ENCODE measurements at places on chromosomes 2 and 18.

DNA sequence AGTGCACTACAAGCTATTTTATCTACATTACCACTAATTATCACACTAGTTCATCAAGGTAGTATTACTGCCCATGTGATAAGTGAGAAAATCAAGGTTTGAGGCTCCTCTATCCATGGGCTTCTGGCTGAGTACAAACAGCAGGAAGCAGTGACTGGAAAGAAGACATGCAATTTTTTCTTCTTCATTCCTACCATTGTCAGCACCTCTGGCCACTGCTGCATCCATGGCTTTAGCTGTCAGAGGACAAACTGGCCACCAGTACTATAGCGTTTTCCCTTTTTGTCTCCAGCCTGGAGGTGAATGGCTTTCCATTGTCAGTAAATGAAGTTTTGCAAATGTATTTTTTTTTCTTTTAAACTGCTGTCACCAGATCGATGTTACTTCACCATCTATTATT, 674.9 kb downstream of the LRP1B start:
- DNase-seq, result no peak

GRCh38 chr18:62420151-62420512, 95.0 kb downstream of the TNFRSF11A start:
- DNase-seq, result no peak

DNA sequence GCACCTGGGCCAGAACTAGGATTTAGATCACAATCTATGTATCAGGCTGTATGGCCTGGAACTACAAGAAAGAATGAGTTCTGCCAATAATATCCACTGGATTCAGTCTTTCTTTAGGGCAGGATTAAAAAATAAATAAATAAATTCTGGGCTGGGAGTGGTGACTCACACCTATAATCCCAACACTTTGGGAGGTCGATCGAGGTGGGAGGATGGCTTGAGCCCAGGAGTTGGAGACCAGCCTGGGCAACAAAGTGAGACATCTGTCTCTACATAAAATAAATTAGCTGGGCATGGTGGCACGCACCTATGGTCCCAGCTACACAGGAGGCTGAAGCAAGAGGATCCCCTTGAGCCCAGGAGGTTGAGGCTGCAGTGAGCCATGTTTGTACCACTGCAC, 8.1 kb downstream of the AMMECR1L start:
- no peak for DNase-seq

DNA sequence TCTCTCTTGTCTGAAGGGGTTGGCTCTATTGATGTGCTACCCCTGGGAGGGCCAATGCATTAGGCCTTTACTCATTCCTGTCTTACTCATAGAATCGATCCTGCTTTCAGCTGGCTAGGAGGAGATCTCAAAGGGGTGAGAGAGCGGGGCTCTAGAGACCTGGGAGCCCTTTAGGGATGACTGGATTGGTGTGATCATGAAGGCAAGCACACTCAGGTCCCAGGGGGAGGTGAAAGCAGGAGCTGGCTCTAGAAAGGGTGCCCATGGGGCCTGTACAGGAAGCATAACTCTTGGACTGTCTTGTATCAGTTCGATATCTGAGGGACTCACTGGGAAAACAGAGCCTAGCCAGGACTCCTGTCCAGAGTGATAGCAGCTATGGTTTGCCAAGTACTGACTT, 47.8 kb downstream of the INPP4A start:
- DNase-seq, result no peak

DNA sequence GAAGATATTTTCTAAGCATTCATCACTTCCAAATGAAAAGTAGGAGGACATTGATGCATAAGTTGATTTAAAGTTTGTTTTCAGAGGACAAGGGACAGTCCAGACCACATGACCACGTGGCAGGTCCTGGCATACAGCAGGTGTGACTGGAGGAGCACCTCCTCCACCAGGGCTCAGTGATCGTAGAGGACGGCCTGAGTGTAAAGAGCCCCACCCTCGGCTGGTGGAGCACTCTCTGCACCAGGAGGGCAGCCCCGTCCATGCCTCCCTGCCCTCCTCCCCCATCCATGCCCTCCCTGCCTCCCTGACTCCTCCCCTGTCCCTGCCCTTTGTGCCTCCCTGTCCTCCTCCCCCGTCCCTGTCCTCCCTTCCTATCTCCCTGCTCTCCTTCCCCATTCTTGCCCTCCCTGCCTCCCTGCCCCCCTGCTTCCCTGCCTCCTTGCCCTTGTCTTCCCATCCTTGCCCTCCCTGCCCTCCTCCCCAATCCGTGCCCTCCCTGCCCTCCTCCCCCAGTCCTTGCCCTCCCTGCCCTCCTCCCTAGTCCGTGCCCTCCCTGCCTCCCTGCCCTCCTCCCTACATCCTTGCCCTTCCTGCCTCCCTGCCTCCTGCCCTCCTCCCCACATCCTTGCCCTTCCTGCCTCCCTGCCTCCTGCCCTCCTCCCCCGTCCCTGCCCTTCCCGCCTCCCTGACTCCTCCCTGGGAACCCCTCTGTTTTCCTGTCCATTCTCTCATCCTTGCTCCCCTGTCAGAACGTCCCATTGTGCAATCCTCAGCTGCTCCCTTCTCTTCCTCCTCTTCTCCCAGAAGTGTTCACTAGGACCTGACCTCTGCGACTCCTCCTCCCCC, 47.9 kb downstream of the ANKMY1 start:
- DNase-seq, result no peak

DNA sequence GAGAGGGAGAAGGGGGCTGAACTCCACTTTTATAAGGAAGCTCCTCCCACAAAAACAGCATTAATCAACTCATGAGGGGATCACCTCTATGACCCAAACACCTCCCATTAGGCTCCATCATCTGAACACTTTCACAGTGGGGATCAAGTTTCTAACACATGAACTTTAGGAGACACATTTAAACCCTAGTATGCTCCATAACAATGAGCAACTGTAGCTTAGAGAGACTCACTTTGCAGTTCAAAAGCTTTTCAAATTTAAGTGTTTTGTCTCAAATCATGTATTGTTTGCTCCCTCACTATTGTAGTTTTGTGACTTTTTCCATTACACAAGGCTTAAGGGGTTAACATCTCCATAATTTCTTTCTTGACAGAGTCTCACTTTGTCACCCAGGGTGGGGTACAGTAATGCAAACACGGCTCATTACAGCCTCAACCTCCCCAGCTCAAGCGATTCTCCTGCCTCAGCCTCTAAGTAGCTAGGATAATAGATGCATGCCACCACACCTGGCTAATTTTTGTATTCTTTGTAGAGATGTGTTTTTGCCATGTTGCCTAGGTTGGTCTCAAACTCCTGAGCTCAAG, 352.7 kb upstream of the CDH20 start:
- DNase-seq, result no peak

DNA sequence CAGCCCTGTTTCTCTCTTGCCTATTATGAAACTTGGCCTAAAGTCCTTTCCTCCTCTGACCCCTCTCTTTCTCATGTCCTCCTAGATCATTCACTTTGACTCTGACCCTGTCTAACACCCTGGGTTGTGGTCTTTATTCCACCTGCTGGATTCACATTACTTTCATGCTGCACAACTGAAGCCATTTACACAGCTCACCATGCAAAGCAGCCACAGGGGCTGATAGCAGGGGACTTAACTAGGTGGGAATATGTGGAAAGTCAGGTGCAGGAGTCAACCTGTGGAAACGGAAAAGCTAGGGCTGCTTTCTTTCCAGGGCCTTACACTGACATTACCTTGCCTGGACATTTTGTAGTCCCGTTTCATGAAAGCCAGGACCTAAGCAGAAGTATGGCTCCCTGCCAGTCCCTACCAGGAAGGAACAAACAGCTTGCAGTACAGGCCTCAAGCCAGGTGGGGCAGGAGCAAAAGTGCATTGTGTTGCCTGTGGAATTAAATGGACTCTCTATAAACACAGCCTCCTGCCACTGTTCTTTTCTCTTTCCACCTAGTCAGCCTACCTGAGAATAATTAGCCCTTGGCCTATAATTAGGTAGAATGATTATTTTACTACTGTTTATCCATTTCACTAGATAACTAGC, 11.8 kb downstream of the MAPRE3 start:
- no peak for DNase-seq

- DNase-seq, result no peak
These were observed 10.5 kb upstream of the TMSB10 start for GRCh38 chr2:84894758-84895520.

GRCh38 chr2:215527736-215528135, 91.9 kb upstream of the FN1 start:
- no peak for DNase-seq

DNA sequence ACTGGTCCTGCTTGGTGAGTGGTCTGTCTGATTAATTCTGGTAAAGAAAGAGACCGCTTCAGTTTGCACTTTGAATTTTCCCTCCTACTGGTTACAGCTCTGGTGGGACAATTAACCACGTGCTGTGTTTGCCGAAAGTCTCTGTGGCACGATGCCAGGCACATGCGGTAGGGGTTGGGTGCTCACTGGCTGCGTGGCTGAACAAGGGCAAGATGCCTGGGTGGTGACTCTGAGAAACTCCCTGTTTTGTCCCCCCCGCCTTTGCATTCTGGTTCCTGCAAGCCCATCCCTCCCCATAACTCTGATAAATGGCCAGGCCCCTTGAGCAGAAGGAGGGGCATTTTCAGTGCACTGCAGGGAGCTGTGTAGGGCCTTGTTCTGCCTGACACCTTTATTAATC, 206.1 kb downstream of the TFCP2L1 start:
- no peak for DNase-seq

GRCh38 chr2:157894694-157895435, 18.7 kb upstream of the ACVR1 start:
- no peak for DNase-seq

GRCh38 chr18:49668574-49669275, 106.9 kb downstream of the LIPG start:
- DNase-seq, result no peak

DNA sequence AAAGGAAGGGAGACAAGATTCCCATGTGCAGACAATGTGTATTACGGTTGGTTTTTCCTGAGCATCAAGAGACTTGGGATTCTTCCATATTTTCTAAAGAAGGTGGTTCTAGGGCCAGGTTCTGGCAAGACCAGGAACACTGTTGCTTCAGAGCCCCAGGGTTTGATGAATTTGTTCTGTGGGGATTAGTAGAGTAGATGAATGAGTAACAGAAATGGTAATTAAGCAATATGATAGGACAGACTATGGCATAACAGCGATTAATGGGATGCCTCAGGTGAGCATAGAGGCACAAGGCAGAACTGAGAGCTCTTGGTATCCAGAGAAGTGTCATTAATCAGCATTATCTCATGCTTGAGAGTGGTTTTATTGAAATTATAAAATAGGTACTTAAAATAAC, 82.8 kb upstream of the PNPT1 start:
- no peak for DNase-seq

DNA sequence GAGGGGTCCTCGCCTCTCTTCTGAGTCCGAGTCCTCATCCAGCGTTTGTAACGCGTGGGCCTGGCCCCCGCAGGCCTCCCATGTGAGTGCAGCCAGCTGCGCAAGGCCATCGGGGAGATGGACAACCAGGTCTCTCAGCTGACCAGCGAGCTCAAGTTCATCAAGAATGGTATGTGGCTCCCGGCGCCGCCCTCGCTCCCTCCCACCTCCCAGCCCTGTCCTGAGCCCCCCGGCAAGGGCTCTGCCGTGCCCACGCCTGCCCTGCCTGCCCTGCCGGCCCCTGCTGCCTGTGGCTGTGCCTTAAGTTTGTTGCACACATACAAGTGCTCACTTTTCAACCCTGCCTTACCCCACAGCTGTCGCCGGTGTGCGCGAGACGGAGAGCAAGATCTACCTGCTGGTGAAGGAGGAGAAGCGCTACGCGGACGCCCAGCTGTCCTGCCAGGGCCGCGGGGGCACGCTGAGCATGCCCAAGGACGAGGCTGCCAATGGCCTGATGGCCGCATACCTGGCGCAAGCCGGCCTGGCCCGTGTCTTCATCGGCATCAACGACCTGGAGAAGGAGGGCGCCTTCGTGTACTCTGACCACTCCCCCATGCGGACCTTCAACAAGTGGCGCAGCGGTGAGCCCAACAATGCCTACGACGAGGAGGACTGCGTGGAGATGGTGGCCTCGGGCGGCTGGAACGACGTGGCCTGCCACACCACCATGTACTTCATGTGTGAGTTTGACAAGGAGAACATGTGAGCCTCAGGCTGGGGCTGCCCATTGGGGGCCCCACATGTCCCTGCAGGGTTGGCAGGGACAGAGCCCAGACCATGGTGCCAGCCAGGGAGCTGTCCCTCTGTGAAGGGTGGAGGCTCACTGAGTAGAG, 14.4 kb upstream of the ALLC start:
- DNase-seq, result no peak

GRCh38 chr18:9787036-9787435, 78.9 kb downstream of the RAB31 start:
- DNase-seq, result no peak

GRCh38 chr2:12050396-12050795, 304.0 kb downstream of the LPIN1 start:
- no peak for DNase-seq

DNA sequence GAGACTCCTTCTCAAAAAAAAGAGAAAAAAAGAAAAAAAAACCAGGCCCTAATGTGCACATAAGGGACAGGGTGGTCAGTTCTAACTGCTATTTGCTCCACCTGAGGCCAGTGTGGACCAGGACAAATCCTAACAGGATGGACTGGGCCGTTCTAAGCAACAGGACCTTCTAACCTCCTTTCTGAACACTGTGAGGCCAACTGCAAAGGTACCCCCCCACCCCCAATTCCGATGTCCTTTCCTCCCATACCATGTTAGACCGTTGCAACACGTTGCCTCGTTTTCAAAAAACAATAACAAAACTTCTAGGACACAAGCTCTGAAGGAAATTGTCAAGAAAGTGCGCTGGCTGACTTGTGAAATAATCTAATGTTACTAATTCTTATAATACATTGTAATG, 1.2 kb downstream of the THAP4 start:
- no peak for DNase-seq

GRCh38 chr2:14420851-14421250, 211.7 kb upstream of the LRATD1 start:
- DNase-seq, result no peak

GRCh38 chr2:8794923-8795825, 42.2 kb downstream of the KIDINS220 start:
- DNase-seq, result no peak

- DNase-seq, result no peak
These were observed 2.0 kb upstream of the PRKCE start for GRCh38 chr2:45649462-45649857.

- no peak for DNase-seq
These were observed 33.3 kb upstream of the SESTD1 start for GRCh38 chr2:179297927-179298326.

GRCh38 chr2:2590841-2591541, 259.9 kb upstream of the MYT1L start:
- DNase-seq, result no peak

GRCh38 chr2:178105566-178105965, 6.7 kb upstream of the RBM45 start:
- DNase-seq, result no peak

DNA sequence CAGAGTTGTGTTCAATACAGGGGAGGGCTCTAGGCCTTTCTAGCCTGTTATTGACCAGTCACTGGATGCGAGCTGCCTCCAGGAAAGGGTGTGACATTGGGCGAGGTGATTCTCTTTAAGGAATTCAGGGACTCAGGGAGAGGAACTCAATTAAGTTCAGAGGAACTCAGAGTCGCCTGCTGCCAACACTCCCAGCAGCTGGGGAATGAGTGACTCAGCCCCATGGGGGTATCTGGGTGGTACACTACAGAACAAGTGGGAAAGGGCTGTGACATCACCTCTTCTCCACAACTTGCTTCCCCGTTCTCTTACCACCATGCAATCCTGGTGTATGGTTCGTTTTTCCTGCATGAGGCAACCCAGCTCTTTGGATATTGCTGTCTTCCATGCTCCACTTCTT, 50.4 kb upstream of the CYRIA start:
- no peak for DNase-seq
